Hepatocyte (in vitro differentiated cells): ENCODE measurements at places on chromosomes 3 and 15.
A peak's percentile ranks its signal among the peaks of the same experiment; 100 is the strongest.

DNA sequence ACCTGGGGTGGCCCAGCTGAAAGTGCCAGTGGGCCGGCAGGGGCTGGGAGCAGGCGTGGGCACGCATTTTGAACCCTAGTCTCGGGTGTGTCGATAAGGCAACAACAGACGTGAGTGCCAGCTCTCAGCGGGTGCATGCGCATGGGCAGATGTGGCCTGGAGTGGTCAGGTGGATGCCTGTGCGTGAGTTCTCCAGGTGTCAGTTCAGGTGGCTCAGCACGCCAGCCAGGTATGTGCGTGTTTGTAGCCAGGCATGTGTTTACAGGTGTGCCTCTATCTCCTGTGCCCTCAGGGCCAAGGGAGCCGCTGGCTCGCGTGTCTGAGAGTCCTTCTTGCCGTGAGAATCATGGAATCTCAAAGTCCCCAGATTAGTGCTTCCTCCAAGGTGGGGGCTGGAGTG, 14.8 kb downstream of the CYP1A2 start:
- peak; percentile 29 for DNase-seq

DNA sequence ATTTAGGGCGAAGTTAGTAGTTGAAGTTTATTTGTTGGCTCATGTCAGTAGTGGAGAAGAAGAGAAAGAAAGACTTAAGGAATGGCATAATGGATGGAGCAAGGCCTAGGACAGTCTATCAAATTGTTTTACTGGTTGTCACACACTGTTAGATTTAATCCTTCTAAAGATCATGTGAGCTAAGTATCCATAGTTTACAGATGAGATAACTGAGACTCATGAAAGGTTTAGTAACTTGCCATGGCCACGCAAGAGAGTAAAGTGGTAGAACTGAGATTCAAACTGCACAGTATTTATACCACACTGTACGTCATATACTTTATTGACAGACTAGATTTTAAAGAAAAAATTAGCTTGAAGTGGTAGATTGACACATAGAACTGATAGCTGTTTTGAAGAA, 11.4 kb downstream of the SPRED1 start:
- no peak for DNase-seq

GRCh38 chr3:37762698-37763097, 99.0 kb upstream of the CTDSPL start:
- DNase-seq, result no peak

- DNase-seq, result no peak
These were observed 115.0 kb downstream of the ISL2 start for GRCh38 chr15:76451540-76451939.

- no peak for DNase-seq
These were observed 30.5 kb upstream of the DCP1A start for GRCh38 chr3:53377794-53378193.

DNA sequence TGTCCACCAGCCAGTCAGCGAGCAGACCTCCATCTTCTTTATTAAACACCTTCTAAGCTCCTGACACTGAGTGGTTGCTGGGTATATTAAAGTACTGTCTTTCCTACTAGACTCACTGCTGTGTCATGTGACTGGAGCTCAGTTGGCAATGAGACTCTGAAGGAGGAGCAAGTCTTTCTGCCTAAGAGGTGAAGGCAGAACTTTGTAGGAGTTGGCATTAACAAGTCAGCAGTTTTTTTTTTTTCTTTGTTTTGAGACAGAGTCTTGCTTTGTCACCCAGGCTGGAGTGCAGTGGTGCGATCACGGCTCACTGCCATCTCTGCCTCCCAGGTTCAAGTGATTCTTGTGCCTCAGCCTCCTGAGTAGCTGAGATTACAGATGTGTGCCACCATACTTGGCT, 62.2 kb downstream of the ABHD5 start:
- no peak for DNase-seq

DNA sequence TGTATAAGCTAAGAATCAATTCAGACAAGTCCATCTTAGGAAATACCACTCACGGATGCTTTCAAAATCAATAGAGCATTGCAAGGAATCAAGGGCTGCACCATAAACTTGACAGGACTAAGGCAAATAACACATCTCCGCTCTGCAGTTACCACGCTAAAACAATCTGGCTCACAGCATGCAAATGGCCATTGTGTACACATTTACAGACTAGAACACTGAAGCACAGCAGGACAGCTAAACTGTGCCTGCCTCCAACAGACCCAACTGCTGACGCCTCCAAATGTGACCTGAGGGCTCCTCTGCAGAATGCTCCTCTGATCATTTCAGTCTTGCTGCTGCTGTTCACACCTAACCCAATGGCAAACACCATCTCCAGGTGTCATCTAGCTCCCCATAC, 104.3 kb downstream of the MEX3B start:
- DNase-seq, result no peak

DNA sequence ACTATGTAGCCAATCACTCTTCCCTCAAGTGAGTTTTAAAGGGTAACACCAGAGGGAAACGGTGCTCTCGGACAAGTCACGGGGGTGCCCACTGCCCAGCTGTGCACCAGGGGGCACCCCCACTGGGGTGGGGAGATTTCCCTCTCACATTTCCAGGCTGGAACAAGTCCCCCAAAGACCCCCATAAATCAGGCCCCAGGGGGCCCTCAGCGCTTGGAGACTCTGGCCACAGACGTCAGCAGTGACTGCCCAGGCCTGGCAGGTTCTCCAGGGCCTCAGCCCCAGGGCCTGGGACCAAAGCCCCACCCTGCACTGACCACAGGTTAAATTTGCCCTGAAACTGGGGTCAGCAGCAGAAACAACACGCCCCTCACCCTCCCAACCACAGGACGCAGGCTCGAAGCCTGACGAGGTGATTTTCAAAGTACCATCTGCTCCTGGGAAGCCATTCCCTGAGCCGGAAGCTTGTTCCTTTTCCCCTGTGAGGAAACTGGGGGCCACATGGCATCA, 17.0 kb downstream of the XXYLT1 start:
- DNase-seq, result no peak

- DNase-seq, result no peak
These were observed 76.7 kb downstream of the SST start for GRCh38 chr3:187593451-187593850.

GRCh38 chr3:29451920-29452319, 171.0 kb downstream of the RBMS3 start:
- no peak for DNase-seq

GRCh38 chr15:43808435-43808950, 8.1 kb downstream of the HYPK start:
- DNase-seq, result no peak

DNA sequence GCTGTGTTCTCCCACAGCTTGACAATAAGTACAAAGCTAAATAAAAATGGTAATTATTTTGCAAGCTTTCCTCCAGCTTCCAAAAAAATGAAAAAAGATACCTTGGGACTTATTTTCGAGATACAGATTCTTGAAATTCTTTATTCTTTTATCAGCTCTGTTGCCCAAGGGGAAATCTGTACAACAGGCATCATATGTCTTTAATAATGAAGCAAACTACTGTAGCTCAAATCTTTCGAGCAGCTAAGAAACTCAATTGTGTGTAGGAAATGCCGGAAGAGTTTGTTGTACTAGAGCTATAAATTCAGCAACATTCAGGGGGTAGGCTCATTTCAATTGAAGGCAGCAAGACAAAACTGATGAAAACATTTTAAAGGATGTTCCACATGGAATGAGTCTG, 297.7 kb downstream of the GBE1 start:
- no peak for DNase-seq

DNA sequence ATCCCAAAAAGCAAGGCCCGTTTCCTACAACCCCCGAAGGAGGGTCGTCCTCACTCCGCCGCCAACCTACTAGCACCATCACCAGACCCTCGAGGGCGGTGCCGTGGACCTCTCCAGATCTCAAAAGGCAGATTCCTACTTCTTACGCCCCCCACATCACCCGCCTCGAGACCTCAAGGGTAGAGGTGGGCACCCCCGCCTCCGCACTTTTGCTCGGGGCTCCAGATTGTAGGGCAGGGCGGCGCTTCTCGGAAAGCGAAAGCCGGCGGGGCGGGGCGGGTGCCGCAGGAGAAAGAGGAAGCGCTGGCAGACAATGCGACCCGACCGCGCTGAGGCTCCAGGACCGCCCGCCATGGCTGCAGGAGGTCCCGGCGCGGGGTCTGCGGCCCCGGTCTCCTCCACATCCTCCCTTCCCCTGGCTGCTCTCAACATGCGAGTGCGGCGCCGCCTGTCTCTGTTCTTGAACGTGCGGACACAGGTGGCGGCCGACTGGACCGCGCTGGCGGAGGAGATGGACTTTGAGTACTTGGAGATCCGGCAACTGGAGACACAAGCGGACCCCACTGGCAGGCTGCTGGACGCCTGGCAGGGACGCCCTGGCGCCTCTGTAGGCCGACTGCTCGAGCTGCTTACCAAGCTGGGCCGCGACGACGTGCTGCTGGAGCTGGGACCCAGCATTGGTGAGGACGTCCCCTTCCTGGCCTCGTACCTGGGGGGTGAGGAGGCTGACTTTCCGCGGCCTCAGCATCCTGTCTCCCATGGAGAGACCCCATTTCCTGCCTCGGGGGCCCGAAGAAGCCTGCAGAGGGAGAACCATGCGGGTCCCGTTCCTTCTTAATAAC, at the start of gene MYD88:
TSS of gene MYD88 (plus strand) at position 313 of the 842 bp plus-strand sequence. CDS start at position 353, 40 bp downstream.
- DNase-seq, result peak; percentile 84

DNA sequence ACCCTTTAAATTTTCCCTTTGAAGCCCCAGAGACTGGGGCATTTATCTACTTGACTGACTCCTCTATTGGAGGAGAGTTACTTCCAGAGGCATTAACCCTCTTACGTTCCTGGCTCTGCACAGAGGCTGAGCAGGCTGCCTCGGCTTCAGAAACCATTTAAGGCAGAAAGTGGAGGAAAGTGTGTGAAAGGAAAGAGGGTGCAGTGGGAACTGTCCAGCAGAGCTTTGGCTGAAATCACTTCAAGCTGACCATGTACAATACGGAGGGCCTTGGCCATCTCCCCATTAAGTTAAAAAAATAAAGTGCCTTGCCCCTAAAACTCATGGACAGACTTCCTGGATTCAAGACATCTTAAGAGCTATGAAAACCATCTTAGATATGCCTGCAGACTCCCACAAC, 238.7 kb downstream of the SV2B start:
- peak; percentile 69 for DNase-seq

- no peak for DNase-seq
These were observed 16.6 kb downstream of the GUCA1C start for GRCh38 chr3:108936924-108937689.

GRCh38 chr3:32157600-32158264, 51.3 kb downstream of the GPD1L start:
- no peak for DNase-seq

GRCh38 chr15:68812597-68813431, 7.9 kb downstream of the ANP32A start:
- no peak for DNase-seq

- DNase-seq, result peak; percentile 8
These were observed 53.2 kb downstream of the MEF2A start for GRCh38 chr15:99618941-99619411.

DNA sequence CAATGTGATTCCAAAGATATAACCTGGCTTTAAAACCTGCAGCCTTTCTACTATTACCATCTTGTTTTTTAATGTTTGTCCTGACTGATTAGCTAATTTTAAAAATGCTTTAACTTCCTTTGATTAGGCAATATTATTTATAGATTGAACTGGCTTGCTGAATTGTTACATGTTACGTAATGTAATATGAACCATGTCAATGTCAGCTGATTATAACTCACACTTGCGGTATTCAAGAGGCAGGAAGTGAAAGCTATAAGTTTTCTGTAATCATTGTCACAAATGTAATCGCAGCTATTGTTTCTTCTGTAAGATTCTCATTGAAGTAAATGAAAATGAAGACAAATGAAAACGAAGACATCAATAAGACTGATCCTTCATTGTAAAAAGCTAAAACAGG, 146.8 kb downstream of the ROBO2 start:
- no peak for DNase-seq

DNA sequence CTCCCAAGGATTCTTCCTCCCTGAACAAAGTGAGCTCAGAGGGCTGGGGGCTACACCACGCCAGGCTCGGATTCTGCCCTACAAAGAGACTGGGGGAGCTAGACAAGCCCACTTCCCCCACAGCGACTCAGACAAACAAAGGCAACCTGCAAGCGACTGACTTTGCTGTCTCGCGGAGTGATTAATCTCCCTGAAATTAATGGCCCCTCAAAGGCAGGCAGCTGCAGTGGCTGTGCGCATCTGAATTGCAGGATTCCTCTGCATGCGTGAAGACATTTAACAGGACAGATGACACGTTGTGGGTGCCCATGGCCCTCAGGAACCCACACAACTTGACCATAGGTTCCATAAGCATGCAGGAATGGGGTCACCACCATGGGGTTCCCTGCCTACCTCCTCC, 18.4 kb downstream of the CTXND1 start:
- no peak for DNase-seq

GRCh38 chr15:73818308-73818985, 54.9 kb upstream of the TBC1D21 start:
- no peak for DNase-seq

DNA sequence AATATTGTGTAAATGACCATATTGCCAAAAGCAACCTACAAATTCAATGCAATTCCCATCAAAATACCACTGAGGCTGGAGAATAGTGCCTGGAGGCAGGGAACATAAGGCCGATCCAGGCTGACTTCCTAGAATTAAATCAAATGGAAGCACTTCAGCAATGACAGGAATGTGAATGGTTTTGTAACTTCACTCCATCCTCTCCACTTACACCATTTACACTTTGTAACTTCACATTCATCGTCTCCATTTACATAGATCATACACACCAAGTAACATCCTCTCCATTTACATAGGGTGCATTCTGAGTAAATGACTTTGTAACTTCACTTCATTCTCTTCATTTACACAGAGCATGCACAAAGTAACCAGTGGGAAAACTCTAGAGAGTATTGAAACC, 11.6 kb downstream of the STRIT1 start:
- no peak for DNase-seq

DNA sequence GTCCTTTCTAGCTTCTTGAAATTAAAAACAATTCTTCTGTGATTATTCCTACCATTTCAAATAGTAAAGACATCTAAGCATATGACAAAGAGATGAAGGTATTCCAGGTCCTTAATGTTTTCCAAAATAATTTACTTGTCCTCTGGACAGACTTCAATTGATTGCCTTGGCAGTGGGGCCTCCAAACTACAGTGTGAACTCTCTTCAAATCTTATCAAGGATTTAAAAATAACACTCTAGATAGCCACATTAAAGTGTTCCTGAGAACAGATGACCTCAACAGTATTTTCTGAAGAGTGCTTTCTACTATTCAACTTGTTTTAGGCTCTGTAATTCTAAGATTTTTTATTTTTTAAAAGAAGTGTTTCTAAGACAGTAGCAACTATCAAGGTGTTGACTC, 7.9 kb upstream of the MLF1 start:
- DNase-seq, result no peak

- no peak for DNase-seq
These were observed 28.8 kb upstream of the ST3GAL6 start for GRCh38 chr3:98734306-98734705.

- DNase-seq, result no peak
These were observed 196.5 kb downstream of the UBE3A start for GRCh38 chr15:25242166-25242879.
